ENCODE measurements at places on chromosomes 4 and X.

- DNase-seq = no peak
Observed at GRCh38 chrX:46737041-46737440, 21.9 kb downstream of the SLC9A7 start.

- DNase-seq = no peak
Observed at GRCh38 chr4:14364953-14365536, 637.2 kb upstream of the CPEB2 start.

- no peak for DNase-seq
Observed at GRCh38 chr4:86033171-86033570, 326.7 kb downstream of the MAPK10 start.

DNA sequence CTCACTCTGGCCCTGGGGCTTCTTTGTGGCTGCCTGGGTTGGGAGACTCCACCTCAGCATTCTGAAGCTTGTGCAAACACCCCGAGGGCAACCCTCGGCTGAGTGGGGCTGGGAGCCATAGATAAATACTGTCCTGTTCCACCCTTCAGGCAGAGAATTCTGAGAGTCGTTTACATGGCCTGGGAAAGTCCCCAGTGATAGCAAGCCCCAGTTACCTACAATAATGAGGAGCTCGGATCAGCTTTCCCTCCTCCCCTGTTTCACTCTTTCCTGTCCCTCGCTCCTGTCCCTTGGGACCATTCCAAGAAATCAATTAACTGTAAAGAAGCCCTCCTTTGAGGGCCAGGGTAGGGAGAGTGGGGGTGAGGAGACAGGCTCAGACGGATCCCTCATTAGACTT, 31.6 kb upstream of the DDX3X start:
- no peak for DNase-seq

DNA sequence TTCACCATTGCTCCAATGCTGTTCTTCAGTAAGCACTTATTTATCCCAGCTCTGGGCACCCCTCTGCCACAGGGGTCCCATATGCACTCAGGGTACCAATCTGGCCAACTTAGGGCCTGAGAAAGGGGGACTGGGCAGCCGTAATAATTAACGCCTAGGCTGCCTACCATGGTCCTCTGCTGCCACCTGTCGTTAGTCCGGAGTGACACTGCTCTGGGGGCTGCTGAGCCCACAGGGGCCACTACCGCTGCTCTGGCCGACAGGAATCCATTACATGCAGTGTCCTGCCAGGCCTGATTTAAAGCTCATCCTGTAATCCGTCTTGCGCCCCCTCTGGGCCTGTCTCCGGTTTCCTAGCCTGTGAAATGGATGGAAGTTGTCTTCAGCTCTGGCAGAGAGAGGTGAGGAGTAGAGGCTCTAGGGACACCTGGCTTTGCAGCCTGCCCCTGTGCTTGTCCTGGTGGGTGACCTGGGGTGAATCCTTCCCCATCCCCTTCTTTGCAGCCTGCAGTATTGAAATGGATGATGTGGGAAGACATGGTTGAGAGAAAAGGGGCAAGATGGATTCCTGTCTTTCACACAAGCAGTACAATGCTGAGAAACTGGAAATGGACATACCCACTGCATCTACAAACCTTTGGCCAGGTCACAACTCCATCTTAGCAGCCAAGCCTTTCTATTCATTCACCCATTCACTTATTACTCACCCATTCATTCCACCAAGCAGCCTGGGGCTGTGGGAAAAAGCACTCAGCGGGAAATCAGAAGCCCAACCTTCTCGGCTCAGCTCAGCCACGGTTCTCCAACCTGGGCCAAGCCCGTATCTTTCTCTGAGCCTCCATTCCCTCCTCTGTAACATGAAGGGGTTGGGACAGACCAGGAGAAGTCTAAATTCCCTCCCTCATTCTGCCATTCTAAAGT, 116.3 kb upstream of the NALF2 start:
- peak; percentile 1 for DNase-seq

DNA sequence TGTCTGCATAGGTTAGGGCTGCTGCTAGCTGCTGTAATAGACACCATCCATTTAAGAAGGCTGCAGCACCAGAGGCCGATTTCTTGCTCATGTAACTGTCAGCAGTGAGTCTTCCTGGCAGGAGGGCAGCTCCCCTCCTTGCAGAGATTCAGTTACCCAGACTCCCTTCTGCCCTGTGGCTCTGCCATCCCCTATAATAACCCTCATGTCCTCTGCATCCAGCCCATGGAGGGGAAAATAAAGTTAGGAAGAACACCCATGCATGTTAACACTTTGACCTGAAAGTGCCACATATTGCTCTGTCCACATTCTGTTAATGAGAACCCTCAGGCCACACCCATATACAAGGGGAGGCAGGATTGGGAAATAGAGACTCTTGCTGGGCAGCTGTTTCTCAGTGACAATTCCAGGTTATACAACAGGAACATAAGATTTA, 5.4 kb downstream of the STBD1 start:
- no peak for DNase-seq

- DNase-seq = no peak
Observed at GRCh38 chrX:45261005-45261404, 60.3 kb upstream of the DIPK2B start.

DNA sequence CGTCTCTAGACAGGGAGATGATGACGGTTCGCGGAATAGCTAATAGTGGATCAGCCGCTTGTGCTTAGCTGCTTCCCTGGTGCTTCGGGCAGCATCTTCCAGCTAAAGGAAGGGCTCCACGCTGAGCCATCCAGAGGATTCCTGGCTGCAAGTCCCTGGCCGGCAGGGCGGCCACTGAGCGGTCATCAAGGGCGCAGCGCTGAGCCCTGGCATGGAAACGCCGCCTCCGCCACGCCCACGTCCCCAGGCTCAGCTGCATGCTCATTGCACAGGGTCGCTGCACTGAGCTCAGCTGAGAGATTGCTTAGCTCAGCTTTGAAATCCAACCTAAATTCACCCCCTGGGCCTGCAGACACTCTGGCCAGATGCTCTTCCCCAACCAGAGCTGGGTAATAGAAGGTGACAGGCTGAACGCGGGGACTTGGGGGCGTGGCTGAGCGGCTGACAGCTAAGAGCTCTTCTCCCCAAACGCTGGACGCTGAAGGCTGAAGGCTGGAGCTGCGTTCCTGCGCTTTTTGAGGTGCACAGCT, 118.2 kb upstream of the KIT start:
- DNase-seq = no peak

DNA sequence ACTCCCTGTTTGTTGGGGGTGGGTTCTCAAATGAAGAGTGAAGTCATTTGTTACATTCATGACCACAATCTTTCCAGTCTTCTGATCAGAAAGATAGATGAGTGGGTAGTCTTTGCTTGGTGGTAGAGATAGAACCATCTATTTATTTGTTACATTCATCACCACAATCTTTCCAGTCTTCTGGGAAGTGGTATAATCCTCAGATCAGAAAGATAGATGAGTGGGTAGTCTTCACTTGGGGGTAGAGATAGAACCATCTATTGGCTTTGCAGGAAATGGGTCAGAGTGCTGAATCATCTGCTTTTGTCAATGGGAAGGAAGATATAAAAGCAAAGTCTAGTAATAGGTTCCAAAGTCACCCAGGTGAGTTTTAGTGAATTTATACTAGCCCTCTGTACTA, 64.2 kb upstream of the EPGN start:
- DNase-seq = no peak

DNA sequence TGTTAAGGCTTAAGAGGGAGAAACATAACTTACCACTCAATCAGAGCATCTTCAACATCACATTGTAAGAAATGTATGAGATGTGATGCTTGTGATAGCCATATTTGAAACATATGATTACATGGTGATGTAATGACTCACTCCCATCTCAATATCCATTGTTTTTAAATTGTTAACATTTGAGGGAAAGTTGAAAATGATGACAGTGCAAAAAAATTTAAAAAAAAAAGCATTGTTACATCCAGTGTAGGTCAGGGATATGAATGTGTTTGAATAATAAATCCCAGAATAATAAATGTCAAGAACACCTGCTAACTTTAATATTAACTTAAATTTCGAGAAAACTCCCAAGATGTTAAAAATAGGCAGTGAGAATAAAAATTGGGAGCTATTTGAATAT, 6.4 kb upstream of the CCSER1 start:
- DNase-seq = no peak

GRCh38 chrX:129726307-129727111, 12.3 kb upstream of the XPNPEP2 start:
- DNase-seq = peak; percentile 17

DNA sequence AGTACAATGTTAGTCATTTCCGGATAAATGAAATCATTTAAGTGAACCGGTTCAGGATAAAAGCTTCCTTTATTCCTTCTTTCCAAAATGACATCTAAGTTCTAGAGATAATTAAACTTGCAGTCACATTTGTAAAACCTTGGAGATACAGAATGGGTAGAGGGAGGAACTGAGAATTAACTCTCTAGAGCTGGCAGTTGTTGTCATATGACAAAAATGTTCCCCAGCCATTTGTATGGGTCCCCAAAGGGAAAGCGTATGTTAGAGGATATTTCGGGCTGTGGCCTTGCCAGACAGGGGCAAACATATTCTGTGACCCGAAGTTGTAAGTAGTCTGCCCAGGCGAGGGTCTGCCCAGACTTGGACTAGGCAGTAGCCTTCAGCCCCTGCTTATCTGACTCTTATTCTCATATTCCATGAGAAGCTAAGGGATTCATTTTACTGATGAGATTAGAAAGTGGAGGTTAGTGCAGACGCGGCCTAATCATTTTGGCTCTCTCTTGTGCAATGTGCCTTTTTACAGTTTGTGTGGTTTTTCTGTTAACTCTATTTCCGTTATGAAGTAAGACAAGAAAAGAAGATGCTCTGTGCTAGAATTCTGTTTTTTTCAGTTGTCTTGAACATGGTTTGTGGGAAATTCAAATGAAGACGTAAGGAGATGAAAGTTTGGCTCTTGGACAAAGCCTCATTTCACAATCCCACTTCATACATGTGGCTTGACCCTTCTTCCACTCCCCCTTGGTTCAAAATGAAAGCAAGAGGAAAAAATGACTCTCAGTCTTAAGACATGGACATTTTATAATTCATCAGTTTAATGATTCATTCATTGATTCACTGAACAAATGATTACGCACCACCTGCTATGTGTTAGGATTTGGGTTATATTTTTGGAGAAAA, 2394.2 kb upstream of the AGA start:
- DNase-seq = no peak

DNA sequence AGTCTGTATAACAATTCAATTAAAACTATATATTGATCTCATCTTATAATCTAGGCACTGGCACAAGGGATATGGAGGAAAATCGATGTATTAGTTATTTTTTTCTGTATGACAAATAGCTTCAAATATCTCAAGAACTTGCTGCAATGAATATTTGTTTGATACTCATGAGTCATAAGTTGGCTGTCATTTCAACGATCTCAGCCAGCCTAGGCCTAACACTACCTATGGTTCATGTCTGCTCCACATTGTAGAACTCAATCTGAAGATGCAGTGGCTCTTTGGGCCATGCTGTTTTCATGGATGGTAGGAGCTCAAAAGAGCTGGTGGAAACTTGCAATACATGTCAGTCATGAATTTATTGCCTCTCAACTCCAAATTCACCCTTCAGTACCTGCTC, 44.7 kb downstream of the MAGEB17 start:
- DNase-seq = no peak

GRCh38 chr4:85149676-85150075, 183.2 kb upstream of the WDFY3 start:
- DNase-seq = no peak

- no peak for DNase-seq
Observed at GRCh38 chr4:108118505-108118904, 50.2 kb downstream of the LEF1 start.

- no peak for DNase-seq
Observed at GRCh38 chr4:99943904-99944437, 2.4 kb downstream of the DNAJB14 start.

DNA sequence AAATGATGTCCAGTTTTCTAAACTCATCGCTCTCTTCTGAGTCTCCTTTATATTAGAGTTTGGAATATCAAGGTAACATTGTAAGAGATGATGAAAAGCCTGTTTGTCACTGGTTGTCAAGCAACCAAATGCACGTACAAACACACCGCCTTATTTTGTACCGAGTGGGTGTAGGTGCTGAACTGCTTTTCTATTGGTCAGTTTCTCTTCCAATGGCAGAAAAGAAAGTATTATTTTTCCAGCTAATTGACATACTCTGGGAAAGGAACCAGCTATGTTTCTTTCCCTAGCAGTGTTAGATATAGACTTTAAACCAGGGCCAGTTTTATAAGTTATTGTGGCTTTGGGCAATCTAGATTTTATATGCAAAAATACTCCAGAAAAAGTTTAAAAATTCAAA, 6.6 kb upstream of the PPM1K start:
- DNase-seq = no peak

DNA sequence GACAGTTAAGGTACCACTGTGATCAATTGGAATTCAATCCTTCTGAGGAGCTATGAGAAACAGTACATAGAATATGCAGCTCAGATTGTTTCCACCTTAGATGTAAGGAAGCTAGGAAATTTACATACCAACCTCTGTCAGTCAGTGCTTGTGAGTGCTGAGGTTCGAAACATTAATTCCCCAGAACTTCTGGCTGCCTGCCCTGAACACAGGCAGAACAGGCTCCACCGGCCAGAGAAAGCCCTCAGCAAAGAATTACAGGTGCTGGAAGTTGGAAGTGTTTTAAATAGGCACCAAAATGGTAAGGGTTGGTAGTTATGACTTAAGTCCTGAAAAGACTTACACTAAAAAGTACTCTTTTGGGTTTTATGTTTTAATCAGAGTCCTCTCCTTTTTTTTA, 651.8 kb downstream of the C4orf33 start:
- no peak for DNase-seq

- DNase-seq = no peak
Observed at GRCh38 chrX:8861908-8862307, 60.7 kb upstream of the FAM9A start.

GRCh38 chrX:45009371-45010000, 136.5 kb downstream of the KDM6A start:
- no peak for DNase-seq

DNA sequence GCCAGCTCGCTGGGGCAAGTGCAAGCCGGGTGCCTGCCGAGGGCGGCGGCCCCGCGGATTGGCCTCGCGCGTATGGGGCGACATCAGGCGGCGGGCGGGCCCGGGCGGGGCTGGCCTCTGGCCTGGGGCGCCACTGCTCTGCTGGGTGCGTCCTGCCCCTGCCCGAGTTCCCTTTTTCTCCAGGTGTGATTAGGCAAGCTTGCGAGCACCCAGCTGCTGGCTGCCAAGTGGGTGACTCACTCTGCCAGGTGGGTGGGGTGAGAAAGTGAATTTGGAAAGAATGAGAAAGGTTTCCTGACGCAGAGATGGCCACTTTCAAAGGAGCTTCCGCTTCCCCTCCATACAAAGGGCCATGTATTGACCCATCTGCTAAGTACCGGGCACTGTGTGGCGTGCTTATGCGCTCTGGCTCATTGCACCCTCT, 32.5 kb downstream of the FGFBP1 start:
- DNase-seq = no peak

- DNase-seq = peak; percentile 14
Observed at GRCh38 chr4:169620880-169621248, 486 bp downstream of the CLCN3 start.
